ENCODE measurements at places on chromosomes 16 and 17.

GRCh38 chr17:5035315-5035714 is at the start of gene SLC52A1:
TSS of gene SLC52A1 (minus strand) at chr17:5035426. CDS start at chr17:5034606, 820 bp downstream.
- DNase-seq = peak; percentile 48

DNA sequence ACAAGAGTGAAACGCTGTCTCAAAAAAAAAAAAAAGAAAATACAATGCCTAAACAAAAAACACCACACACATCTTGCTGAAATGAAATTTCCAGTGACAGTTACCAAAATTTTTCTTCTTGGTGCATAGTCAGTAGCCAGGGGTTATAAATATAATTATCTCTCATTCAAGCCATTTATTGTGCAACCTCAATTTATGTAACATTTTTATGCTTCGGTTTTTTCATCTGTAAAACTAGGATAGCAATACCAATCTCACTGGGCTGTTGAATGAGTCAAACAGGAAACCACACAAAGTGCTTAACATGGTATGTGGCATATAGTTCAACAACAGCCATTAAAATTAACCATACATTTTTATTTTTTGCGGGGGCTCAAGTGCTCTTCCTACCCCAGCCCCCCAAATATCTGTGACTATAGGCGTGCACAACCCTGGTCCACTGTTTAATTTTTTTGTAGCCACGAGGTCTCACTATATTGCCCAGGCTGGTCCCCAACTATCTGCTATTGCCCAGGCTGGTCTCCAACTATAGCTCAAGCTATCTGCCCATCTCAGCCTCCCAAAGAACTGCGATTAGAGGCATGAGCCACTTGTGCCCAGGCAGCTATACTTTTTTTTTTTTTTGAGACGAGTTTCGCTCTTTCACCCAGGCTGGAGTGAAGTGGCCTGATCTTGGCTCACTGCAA is 2.6 kb downstream of the COG4 start:
- DNase-seq = no peak

DNA sequence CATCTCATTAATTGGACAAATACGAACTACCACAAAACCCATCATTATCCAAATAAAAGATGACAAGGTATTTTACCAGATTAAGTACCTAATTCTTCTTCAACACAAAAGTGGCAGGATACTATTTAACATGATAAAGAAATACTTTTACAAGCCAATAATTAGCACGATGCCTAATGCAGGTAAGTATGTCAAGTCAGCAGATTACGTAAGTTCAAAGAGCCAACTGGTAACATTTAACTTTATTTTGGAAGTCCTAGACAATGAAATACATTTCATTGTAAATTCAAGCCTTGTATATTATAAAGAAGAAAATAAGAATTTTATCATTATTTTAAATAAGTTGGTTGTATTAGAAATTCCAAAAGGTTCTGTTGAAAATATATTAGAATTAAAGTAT is 535.3 kb upstream of the SOX9 start:
- DNase-seq = no peak

GRCh38 chr16:82091241-82091640 is 56.2 kb downstream of the HSD17B2 start:
- no peak for DNase-seq

DNA sequence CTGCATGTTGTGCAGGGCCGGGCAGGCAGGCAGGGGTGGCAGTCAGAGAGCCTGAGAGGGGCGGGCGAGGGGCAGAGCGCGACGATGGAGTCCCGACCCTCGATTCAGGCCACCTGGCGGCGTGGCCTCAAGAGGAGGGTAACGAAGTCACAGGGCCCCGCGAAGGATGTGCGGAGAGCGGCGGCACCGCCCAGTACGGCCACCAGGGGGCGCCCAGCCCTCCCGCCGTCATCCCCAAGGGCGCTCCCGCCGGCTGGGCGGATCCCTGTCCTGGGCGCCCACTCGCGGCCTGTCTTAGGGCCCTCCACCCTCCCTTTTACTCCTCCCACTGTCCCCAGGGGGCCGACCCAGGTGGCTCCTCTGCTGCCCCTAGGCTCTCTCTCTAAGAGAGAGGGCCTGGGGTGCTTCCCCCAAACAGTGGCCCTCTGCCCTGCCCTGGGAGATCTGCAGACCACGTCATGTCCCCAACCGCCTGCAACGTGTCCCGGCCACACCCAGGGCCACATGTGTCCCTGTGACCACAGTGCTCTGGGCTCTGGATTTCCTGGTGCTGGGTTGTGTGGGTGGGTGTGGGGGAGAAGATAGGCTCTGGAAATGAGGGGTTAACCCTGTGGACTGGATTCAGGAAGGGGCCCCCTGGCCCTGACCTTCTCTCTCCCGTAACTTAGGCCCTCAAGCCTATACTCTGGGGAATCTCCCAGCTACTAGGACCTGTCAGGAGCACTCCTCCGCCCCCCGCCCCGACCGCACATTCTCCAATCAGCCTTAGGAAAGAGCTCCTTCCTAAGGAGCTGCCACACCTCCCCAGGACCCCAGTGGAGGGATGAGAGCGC is 5.9 kb downstream of the DPEP2 start:
- peak; percentile 86 for DNase-seq
